Islet precursor cell (in vitro differentiated cells): ENCODE measurements at places on chromosomes 2 and 18.
A peak's percentile ranks its signal among the peaks of the same experiment; 100 is the strongest.

GRCh38 chr2:231259104-231259503 is 60.7 kb downstream of the ARMC9 start:
- DNase-seq = no peak

- DNase-seq = no peak
These were observed 521.8 kb upstream of the ID2 start for GRCh38 chr2:8159966-8160603.

GRCh38 chr2:168697668-168698121 is 104.7 kb upstream of the NOSTRIN start:
- peak; percentile 69 for DNase-seq

DNA sequence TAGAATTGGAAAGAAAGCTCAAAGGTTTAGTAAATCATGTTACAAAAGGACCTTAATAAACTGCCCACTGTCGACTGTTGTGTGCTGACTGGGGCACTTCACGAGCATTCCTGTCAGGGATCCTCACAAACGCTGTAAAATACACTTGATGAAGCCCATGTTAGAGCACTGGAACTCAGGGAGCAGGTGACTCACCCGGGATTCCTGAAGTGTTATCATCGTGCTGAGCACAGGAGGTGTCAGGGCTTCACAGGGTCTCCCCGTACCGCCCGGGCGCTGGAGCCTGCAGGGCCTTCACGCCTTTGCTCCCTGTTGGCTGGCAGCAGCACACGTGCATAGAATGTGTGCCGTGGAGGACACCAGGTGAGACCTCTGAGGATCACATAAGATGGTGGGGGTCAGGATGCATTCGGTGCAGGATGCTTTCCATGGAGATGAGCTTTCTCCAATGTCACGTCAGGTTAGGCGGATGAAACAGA is 187.3 kb downstream of the SNTG2 start:
- DNase-seq = peak; percentile 75

- DNase-seq = no peak
These were observed 156.6 kb downstream of the MYCN start for GRCh38 chr2:16096962-16097361.

- DNase-seq = no peak
These were observed 60.5 kb upstream of the PXDN start for GRCh38 chr2:1804865-1805264.

- DNase-seq = no peak
These were observed at the start of gene IMPA2 for GRCh38 chr18:11981192-11981542. Gene IMPA2 (plus strand): TSS chr18:11981507. CDS start chr18:11981670, 163 bp downstream.

DNA sequence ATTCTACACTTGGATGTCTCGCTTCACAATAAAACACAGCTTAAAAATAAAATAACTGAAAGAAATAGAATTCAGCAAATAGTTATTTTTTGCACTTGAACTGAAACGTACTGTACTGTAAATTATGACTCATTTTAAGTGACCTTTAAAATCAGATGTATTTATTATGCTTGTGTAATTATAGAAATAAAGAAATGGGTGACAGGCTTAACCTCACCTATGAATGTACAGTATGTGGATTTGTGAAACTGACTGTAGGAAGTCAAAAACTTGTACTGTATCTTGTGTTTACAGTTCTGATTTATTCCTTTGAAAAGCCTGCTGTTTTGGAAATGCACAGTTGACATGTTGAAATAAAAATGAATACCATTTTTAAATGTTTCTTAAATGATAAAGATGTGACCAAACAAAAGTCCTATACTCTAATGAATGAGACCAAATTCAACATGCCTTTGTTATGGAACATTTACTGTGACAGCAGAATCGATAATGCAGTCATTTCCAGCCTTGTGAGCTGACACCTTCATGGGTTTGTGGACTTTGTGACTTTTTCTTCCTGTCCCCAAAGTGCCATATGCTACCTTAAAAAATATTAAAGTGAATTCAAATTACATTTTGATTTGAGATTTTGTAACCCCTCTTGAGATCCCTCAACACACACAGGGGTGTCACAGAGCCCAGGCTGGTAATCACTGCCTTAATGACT is 32.7 kb downstream of the NEMP2 start:
- no peak for DNase-seq

- no peak for DNase-seq
These were observed 79.3 kb upstream of the ITPRID2 start for GRCh38 chr2:181812106-181812743.

DNA sequence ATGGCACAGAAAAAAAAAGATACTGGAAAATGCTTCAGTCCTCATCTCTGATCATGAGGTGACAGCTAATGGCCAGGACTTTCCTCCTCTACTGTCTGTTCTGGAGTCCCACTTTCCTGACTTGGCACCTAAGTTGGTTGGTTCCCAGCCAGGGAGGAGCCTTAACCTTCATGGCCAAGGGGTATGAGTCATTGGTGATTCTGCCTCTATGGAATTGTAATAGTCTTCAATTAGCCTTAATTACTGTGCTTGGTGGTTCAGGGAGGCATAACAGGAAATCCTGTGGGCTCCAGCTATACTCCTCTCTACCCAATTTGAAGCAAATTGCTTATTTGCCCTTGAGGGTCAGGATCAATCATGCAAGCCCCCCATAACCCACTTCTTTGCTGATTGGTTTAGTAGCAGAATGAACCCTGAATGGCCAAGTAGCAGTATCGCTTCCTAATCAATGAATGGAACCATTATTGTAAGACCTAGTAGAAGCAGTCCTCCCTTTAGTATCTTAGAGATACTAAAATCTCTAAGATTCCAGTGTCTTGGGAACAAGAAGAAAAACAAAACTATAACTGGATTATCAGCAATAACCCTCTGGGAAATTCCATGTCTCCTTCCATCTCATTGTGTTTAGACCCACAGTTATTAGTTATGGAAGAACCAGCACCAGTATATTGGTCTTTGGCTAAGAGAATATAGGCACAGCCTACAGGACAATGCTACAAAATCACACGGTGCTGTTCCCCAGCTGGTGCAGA is 109.0 kb downstream of the COL6A3 start:
- peak; percentile 83 for DNase-seq

- DNase-seq = no peak
These were observed 583 bp downstream of the NEMP2 start for GRCh38 chr2:190533968-190534309.

GRCh38 chr2:43441195-43441594 is 154.6 kb downstream of the THADA start:
- no peak for DNase-seq
